ENCODE measurements at places on chromosomes 2 and 18. TPM values are rescaled to one million over a fixed set of nuclear protein-coding genes. Genes with fewer than 3 reads are reported as not detected.

- no peaks in the 10 kb centered on the region for H3K27me3 ChIP-seq
- H3K4me1 ChIP-seq, result peaks cover 17% of the 10 kb centered on the region
- no peak overlapping the region for H3K4me3 ChIP-seq
- no peak for DNase-seq
- no peak overlapping the region for H3K27ac ChIP-seq
These were observed 103.5 kb downstream of the STPG4 start for GRCh38 chr2:47051562-47051961.

DNA sequence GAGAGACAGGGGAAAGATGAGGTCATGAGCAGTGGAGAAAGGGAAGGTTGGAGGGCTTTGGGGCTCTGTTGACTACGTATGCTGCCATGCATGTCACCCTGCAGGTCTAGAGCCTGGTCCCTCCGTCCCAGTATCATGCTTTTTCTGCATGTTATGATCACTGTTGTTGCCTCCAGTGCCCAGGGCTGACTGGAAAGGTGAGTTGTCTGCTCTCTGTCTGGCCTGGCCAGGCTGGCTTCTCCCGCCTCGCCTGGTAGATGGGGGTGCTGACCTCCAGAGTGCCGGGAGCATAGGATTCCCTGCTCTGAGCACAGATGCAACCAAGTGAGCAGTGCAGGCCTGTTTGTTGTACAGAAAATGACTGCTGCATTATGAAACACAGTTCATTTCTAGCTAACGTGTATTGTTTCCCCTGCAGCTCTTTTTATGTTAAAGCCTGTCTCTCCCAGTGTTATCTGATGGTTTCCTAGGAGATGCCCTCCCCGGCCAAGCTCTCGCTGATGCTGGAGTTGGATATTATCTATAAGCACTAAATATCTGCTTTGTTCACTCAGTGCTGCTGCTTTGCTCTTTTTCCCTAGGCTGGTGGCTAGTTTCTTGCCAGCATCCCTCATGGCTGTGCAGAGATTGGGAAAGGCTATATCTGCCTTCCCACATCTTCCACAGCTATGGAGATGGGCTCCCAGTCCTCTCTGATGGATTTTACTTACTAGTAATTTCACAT is 158.2 kb downstream of the TDRD15 start:
- H3K27me3 ChIP-seq, result no peaks in the 10 kb centered on the region
- H3K27ac ChIP-seq, result no peak overlapping the region
- H3K4me3 ChIP-seq, result no peak overlapping the region
- no peak for DNase-seq

- no peaks in the 10 kb centered on the region for H3K4me1 ChIP-seq
- no peak overlapping the region for H3K27ac ChIP-seq
- no peaks in the 10 kb centered on the region for H3K36me3 ChIP-seq
- no peak for DNase-seq
These were observed 222.0 kb downstream of the KLHL29 start for GRCh38 chr2:23606968-23607367.

DNA sequence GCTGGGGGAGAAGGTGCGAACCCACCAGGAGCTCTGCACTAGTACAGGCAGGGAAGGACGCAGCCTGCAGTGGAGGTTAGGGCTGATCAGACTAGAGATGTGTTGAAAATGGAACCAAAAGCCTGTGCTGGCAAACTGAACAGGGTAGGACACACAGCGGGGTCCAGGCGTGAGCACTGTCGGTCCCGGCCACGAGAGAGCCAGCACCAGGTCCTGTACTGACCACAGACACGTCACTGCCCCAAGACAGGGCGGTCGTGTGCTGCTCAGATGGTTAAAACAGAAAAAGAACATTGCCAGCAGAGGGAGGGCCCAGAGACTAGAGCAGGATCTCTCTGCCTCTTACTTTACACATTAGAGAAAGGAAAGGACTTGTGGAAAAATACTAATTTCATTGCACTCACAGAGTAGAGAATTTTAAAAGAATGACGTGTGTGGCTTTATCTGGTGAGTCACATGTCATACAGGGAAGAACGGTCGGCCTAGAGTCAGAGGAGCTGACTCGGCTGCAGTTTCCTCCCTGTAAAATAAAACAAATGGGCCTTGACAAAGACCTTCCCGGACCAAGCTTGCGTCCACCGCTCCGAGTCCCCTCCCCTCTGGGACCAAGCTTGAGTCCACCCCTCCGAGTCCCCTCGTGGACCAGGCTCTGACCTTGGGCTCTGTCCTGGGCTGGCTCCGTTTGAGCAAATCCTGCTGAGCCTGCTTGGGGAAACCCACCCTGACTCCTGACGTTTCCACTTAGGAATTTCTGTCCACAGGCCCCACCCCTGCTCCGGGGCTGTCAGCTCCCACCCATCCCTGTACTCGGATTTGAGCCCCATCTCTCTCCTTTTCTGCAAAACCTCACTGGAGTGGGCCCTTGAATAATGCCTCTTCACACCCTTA is 16.7 kb upstream of the ADI1 start:
- no peaks in the 10 kb centered on the region for H3K4me1 ChIP-seq
- peak; percentile 73 for DNase-seq
- no peaks in the 10 kb centered on the region for H3K27me3 ChIP-seq

DNA sequence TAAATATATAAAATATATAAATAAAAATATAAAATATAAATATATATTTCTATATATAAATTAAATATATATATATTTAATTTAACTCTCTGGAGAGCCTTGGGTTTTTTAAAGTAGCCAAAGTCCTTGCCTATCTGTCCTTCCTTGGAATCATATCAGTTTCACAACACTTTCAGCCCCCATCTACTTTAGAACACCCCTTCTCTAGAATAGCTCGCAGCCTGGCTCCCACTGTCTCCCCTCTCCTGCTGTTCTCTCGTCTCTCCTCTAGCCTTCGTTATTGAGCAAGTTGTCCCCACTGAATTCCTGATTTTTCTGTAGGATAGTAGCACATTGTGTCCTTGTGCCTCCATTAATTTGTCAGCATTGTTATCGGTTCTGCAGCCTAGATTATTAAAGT is 677.0 kb downstream of the RNF144A start:
- H3K27me3 ChIP-seq, result no peaks in the 10 kb centered on the region
- H3K27ac ChIP-seq, result no peak overlapping the region
- no peak overlapping the region for H3K4me3 ChIP-seq
- H3K4me1 ChIP-seq, result no peaks in the 10 kb centered on the region

GRCh38 chr2:65046633-65047407 is 9.4 kb upstream of the CEP68 start:
- H3K27me3 ChIP-seq, result no peaks in the 10 kb centered on the region
- H3K4me3 ChIP-seq, result no peak overlapping the region
- H3K36me3 ChIP-seq, result no peaks in the 10 kb centered on the region
- no peak overlapping the region for H3K27ac ChIP-seq
- no peak for DNase-seq

GRCh38 chr2:86700690-86701089 is 19.4 kb upstream of the RMND5A start:
- DNase-seq, result no peak
- H3K4me3 ChIP-seq, result no peak overlapping the region
- no peaks in the 10 kb centered on the region for H3K27me3 ChIP-seq
- H3K4me1 ChIP-seq, result peaks cover 4% of the 10 kb centered on the region
- no peaks in the 10 kb centered on the region for H3K36me3 ChIP-seq

DNA sequence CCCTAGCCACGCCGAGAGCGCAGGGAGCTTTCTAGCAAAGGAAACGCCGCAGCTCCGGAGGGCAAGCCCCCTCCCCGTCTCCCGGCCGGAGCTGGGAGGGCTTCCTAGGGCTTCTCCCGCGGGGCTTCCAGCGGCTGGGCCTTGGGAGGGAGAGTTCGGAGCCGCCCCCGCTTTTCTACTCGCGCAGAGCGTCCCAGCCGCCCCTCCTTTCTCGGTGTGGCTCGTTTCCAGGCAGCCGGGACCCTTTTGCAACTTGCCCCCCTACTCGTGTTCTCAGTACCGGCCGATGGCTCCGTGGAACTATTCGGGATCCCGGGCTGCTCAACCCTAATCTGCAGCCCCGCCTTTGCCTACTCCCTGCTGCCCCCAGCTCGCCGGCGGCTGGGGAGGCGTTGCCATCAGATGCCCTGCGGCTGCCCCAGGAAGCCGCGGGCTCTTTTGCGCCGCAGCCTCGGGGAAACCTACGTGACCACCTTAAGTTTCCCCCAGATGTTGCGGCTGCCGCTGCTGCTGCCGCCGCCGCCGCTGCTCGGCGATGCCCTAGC is 1.5 kb upstream of the NR4A2 start:
- H3K4me3 ChIP-seq, result peak overlapping the region; percentile 79
- no peaks in the 10 kb centered on the region for H3K4me1 ChIP-seq
- no peaks in the 10 kb centered on the region for H3K36me3 ChIP-seq
- H3K27me3 ChIP-seq, result no peaks in the 10 kb centered on the region
- H3K27ac ChIP-seq, result peak overlapping the region; percentile 98
- peak; percentile 70 for DNase-seq

GRCh38 chr2:125679903-125680302 is 976.1 kb upstream of the GYPC start:
- no peak for DNase-seq
- H3K4me1 ChIP-seq, result no peaks in the 10 kb centered on the region
- H3K4me3 ChIP-seq, result no peak overlapping the region
- H3K27me3 ChIP-seq, result no peaks in the 10 kb centered on the region

DNA sequence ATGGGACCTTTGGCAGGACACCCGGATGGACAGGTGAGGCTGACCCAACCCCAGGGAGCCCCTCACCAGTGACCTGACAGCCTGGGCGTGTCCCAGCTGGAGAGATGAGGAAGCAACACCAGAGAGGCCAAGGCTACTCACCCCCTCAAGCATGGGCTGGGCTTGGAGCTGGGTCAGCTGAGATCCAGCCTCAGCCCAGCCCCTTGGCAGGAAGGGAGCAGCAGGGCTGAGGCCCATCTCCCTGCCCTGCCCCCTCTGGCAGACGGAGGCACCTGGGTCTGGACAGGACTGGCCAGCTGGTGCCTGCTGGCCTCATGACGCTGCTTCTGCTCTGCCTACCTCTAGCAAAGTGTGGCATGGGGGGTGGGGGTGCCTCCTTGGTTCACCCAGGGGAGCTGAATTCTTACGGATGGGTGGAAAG is 37.8 kb downstream of the HS6ST1 start:
- no peak overlapping the region for H3K27ac ChIP-seq
- no peaks in the 10 kb centered on the region for H3K4me1 ChIP-seq
- H3K36me3 ChIP-seq, result no peaks in the 10 kb centered on the region
- no peak for DNase-seq

DNA sequence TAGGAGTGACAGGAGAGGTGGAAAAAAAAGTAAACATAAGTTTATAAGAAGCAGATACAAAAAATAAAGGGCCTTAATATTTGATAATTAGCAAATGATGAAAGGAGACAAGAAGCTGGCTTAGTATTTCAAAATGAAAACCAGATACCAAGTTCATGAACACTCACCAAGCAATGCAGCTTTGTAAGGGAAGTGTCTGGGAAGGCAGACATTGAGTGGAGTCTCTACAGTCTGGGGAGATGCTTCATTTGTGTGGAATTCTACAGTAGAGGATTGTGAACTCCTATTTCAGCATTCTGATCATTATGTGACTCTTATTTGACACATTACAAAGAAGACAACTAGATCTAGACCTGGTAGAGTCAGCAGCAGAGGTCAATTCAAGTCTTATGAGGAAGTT is 1072.7 kb downstream of the DSC3 start:
- H3K4me3 ChIP-seq, result no peak overlapping the region
- no peak for DNase-seq
- H3K27ac ChIP-seq, result no peak overlapping the region

- H3K36me3 ChIP-seq, result no peaks in the 10 kb centered on the region
- no peak overlapping the region for H3K27ac ChIP-seq
- no peak overlapping the region for H3K4me3 ChIP-seq
- H3K4me1 ChIP-seq, result peaks cover 13% of the 10 kb centered on the region
These were observed 3.2 kb downstream of the NPPC start for GRCh38 chr2:231923010-231923344.

CGREF1 gene
- total RNA-seq, result 11.6 TPM

FAM237A gene
- total RNA-seq, result not detected

EVA1A gene
- total RNA-seq, result 1.2 TPM

SNTG2 gene
- 44.6 TPM for total RNA-seq
